ENCODE measurements at places on chromosomes 16 and 17. TPM values are rescaled to one million over a fixed set of nuclear protein-coding genes. Genes with fewer than 3 reads are reported as not detected.

The TBC1D26 gene
- total RNA-seq: 0.05 TPM

The CDK5R1 gene
- total RNA-seq: 7.9 TPM

The ABCC12 gene
- not detected for total RNA-seq

The VMO1 gene
- total RNA-seq: 0.49 TPM

The MT1G gene
- 2.2 TPM for total RNA-seq

The ZBTB4 gene
- total RNA-seq: 24.9 TPM

The ABCA6 gene
- total RNA-seq: 0.46 TPM

The TRIM47 gene
- 125 TPM for total RNA-seq

The MKS1 gene
- 12.1 TPM for total RNA-seq

The TAC4 gene
- not detected for total RNA-seq

The OTOA gene
- not detected for total RNA-seq

Measured in Panc1 (cell line).